ENCODE measurements at places on chromosomes 11 and 22. TPM values are rescaled to one million over a fixed set of nuclear protein-coding genes. Genes with fewer than 3 reads are reported as not detected.

DNA sequence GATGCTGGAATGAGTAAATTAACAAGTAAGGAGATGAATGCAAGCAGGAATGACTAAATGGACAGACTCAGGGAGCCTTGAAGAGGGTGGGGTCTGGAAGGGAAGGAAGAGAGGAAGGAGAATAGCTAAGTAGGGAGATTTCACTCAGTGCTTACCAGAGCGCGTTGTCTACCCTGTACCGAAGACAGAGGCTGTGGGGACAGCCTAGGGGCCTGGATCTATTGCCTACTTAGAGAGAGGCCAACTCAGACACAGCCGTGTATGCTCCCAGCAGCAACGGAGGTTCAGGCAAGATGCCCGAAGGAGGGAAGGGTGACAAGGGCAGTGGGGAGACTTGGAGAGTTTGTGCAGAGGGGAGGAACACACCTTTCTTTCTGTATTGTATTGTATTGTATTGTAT is at the start of gene FOLR2:
Gene FOLR2 (plus strand): TSS at position 157 of the 400 bp plus-strand sequence. CDS start 1,791 bp downstream, outside the sequence.
- no peak for DNase-seq

- DNase-seq = no peak
Observed at GRCh38 chr11:118928870-118929500, 3.3 kb upstream of the BCL9L start.

DNA sequence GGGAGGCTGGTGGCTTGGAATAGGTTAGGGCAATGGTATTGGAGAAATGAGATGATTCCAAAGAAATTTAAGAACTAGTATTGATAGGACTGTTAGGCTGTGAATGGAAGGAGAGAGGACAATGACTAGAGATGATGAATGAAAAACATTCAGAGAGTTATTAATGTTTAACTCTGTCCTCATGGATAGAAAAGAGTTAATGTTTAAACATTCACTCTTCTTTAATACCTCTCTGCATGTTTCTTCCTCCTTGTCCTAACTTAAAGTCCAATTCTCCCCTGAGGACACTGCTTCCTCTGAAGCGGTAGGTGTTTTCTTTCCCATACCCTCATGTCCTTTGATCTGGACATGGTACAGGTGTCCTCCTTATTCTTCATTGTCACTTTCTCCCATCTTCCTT is 13.4 kb downstream of the CHEK1 start:
- no peak for DNase-seq

DNA sequence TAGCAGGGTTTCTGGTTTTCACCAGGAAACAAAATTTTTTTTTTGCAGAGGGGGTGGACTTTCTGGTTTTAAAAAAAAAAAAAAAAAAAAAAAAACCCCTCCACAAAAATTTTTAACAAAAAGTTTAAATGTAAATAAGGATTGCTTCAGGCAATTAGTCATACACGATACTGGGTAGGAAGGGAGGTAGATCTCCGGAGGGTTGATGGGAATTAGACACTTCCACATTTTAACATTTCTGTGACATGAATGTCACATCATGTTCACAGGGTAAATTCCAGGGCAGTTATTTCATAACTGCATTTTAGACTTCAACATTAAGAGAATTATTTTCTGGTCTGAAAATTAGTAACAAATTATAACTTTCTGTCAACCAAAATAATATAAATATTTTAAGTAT is 15.9 kb downstream of the NUP98 start:
- DNase-seq = no peak

DNA sequence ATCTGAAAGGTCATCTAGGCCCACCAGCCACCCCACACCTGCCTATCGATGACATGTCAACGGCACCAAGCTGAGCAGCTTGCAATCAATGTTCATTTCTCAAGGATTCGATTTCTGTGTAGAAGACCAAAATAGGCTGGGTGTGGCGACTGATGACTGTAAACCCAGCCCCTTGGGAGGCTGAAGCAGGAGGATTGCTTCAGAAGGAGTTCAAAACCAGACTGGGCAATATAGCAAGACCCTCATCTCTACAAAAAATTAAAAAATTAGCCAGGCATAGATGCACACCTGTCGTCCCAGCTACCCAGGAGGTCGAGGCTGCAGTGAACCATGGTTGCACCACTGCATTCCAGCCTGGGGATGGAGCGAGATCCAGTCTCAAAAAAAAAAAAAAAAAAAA is 108.7 kb downstream of the MICAL3 start:
- DNase-seq = no peak

DNA sequence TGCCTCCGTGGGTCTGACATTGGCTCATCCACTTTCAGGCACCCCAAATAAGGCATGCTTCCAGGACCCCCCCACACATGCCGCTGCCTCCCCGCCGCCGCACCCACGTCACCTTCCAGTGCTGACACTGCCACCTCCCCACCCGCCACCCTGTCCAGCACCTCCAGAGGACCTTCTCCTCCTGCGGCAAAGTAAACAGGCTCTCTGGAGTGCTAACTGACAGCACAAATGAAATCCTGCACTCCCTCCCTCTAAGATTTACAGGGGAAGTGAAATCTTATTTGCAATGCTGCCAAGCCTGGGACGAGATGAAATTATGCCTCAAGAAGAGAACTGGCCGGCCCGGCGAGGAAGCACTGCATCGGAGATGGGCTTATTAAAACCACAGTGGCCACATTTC is 35.3 kb downstream of the MACROD1 start:
- DNase-seq = no peak

DNA sequence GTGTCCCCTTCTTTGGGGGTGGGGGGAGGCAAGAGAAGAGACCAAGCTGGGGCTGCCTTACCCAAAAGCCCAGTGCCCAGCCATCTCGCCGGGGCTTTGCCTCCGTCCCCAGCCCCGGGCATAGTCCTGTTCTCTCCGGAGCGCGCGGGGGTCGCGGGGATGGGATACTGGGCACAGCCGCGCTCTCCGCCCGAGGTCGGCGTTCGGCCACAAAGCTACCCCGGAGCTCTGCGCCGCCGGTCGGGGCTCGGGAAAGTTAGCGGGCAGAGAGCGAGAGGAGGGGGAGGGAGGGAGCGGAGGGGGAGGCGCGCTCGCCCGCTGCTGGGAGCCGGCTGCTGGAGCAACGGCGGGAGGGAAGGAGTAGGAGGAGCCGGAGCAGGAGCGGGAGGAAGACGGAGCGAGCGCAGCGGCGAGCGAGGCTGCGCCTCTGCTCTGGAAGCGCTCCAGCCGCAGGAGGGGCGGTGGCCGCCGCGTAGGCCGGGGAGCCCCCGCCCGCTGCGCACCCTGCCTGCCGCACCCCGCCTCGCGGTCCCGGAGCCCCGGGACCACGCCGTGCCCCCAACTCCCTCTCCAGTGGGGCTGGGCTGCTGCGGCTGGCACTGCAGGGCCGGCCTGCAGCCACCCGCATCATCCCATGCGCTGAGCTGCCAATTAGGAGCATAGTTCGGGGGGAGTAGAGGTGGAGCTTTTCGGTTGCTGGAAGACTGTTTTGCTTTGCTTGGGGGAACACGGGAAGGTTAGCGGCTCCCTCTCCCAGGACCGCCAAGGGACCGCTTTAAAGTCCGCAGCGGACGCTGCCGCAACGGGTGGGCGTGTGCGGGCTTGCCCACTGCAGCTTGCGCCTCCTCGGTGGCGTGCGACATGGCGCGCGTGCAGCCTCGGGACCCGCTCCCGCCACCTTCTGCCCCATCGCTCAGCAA is at the start of gene SCN4B:
Gene SCN4B (minus strand): TSS at position 272 of the 920 bp plus-strand sequence. CDS start 150 bp downstream, at position 122.
- DNase-seq = peak; percentile 18

The KCNJ1 gene
- 0.03 TPM for polyA plus RNA-seq

DNA sequence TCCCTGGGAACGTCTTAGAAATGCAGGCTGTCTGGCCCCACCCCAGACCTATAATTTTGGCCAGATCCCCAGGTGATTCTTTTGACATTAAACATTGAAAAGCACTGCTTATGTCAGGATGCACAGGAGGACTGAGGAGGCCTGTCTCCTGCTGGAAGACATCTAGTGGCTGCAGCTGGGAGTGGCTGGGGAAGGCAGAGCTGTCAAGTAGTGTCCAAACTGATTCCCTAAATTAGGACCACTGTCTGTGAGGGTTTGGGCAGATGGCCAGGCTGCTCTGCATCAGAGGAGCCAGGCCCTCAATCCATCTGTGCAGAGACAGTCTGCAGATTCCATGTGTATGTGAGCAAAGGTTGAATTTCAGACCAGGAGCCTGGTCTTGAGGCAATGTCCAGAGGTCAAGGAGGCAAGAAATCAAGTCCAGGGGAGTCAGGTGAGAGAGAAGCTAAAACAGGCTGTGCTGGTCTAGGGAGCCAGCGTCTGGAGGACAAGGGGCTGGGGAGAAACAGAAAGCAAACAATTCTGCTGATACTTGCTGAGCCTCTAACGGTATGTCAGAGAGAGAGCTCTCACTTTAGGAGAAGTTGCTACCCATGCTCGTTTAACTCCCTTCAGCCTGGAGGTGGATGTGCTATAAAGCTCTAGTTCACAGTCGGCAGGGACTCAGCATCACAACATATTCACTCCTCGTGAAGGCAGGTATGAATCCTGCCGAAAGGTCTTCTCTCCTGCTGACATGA is 15.3 kb upstream of the SYTL2 start:
- peak; percentile 84 for DNase-seq

DNA sequence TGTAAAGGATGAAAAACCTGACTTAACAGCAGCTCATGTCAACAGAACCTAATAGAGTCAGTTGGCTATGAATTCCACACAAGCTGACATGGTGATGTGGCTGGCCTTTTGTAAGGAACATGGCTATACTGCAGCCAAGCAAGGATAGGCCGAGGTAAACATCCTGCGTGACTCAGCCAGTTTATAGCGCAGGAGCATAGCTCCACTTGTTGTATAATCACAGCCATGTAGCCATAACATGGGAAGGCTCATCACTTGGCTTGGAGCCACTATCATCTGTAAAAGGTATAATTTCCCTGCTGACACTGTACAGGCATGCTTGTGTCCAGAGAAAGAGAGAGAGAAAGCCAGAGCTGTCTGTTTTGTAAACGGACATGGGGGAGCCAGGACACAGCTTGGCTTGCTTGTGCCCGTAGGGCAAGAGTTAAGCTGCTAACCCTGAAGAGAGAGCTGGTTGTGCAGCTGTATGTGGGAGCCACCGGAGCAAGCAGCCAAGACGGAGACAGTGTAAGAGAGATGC is 104.4 kb upstream of the PLET1 start:
- DNase-seq = no peak

The CYTH4 gene
- polyA plus RNA-seq = 0.15 TPM
